Upper lobe of left lung (tissue), 6 donors: ENCODE measurements at places on chromosomes 16 and 17. TPM values are rescaled to one million over a fixed set of nuclear protein-coding genes. Genes with fewer than 3 reads are reported as not detected.

VASN gene
- 32.2 TPM for total RNA-seq

RASD1 gene
- total RNA-seq = 29.3 TPM

- DNase-seq = no peak
Measured at GRCh38 chr17:75371339-75371738, 34.1 kb downstream of the GRB2 start.

DNA sequence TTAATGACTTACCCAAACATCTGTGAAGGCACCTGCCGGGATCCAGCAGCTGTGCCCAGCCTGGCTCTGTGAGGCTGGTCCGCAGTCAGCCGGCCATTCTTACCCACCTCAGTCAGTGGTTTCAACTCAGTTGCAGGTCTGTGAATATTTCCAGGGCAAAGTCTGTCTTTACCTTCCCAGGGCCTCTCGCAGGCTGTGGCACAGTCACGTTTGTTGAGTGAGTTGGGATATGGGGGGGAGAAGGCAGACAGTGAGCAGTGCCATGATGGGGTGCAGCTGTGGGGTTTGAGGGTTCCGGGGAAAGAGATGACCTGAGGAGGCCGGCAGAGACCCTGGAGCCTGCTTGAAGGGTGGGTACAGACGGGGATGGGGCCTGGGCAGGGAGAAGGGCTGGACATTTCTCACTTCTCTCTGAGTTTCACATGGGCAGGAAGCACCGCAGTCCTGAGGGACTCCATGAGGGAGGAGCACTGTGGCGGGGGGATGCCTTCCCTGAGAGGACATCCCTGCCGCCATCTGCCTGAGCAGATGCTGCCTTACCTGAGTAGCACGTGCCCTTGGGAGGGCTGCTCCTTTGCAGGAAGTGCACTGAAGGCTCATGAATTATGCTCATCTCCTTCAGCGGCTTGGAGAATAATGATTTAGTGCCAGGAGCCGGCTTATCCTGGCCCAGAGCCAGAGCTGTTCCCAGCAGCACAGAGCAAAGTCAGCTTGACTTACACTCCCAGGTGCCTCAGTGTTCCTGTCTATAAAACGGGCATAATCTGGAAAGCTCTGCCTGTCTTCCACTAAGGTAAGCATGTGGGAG is 48.1 kb downstream of the KSR1 start:
- DNase-seq = no peak

ABCC12 gene
- not detected for total RNA-seq

DNA sequence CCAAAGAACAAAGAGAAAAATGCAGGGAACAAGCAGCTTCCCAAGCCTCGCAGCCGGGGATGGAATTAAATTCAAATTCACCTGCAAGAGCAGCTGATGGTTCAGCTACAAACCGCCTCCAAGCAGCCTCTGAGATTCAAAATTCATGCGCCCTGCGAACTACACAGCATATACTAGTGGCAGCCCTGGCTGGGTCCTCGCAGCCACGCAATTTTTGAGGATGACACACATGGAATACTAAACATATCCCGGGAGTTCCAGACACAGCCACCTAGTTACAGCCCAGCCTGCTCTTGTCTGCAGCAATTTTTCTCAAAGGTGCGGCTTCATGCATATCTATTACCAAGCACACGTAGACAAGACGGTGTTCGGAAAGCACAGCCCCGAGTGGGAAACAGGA is 35.9 kb upstream of the KIFC3 start:
- no peak for DNase-seq

- no peak for DNase-seq
Measured at GRCh38 chr16:23771642-23772041, 16.8 kb downstream of the CHP2 start.

RHBDL3 gene
- not detected for total RNA-seq

- no peak for DNase-seq
Measured at GRCh38 chr17:53949473-53950090, 126.9 kb downstream of the KIF2B start.

GRCh38 chr17:75720656-75721462 is at the start of gene ITGB4:
Gene ITGB4, plus strand, starts transcription at chr17:75721459. Its CDS starts 3,245 bp downstream, at chr17:75724704.
- DNase-seq = peak; percentile 94

DNA sequence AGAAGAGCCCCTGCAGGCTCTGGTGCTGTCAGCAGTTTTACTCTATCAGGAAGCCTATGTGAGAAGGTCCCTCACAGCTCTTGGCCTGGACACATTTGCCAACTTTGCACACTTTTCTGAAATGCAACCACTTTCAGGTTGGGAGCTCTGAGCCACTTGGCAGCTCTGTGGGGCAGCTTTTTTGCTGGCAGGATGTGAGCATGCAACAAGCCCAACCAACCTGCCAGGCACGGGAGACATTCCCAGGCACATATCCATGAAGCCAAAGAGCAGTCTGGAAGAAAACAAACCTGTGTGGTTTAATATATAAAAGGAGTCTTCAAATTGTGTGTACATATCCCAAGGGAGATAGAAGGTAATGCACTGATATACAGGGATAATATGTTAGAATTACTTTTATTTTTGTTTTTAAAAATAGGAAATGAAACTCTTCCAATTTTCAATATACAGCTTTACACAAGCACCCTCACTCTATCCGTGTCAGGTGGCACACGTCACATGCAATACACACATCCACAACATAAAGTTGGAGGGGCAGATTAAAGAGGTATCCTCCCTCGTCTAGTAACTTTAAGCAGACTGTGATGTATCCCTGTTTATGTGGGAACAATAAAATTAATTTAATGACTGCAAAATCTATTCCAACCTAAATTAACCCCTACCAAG is 57.4 kb upstream of the COX10 start:
- DNase-seq = no peak

ESRP2 gene
- 69.0 TPM for total RNA-seq

SLFN13 gene
- 16.8 TPM for total RNA-seq

DNA sequence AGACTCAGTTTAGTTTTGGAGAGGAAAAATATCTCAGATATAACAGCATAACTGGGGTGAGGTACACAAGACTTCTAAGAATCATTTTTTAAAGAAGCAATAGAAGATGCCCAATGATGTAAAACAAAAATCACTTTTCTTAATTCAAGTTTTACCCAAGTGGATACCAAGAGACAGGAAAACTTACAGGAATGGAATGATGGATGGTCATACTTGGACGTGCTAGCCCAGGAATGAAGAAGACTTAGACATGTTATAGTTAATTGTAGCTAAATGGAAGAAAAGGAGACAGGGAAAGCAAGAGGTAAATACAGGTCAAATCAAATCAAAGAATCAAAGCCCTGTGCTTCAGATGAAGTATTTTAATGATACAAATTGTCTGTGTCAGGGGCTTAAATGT is 312.7 kb upstream of the KCNJ16 start:
- no peak for DNase-seq

CLEC18A gene
- 2.3 TPM for total RNA-seq

DNA sequence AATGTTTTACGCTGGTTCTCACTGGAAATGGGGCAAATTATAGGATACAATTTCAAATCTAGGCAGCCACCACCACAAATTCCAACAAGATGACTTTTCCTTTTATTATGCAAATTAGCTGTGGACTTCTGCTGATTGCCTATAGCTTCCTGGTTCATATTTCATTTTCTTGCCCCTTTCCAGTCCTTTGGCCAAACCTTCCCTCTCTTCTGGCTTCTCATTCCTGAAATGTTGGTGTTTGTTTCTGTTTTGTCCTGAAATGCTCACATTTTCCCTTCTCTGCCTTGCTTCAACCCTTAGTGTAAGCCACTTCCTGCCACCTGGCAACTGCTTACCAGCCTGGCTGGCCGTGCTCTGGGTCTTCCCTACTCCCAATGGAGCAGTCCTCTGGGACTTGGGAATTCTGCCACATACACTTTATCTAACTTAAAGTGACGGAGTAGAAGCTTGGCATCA is 14.0 kb downstream of the PRSS54 start:
- no peak for DNase-seq

DNA sequence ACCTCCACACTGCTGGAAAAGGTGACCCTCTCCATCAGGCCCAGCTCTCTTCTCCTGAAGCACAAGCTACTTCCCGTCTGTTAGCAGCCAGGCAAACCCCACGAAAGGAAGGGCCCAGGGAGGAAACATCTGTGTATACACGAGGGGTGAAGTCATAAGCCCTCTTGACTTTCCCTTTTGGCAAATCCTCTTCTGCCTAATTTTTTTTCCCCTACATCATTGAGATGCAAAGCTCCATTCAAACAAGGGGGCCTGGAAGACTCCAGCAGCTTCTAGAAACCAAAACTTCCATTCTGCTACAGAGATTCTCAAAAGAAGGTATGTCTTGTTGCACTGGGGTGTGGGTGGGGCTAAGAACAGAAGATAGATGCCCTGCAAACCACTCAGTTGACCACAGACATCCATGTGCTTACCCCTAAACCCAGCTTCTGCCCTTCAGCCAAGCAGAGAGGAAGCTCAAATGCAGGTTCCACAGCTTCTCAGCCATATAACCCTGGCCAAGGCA is 145.6 kb upstream of the RCVRN start:
- no peak for DNase-seq

DNA sequence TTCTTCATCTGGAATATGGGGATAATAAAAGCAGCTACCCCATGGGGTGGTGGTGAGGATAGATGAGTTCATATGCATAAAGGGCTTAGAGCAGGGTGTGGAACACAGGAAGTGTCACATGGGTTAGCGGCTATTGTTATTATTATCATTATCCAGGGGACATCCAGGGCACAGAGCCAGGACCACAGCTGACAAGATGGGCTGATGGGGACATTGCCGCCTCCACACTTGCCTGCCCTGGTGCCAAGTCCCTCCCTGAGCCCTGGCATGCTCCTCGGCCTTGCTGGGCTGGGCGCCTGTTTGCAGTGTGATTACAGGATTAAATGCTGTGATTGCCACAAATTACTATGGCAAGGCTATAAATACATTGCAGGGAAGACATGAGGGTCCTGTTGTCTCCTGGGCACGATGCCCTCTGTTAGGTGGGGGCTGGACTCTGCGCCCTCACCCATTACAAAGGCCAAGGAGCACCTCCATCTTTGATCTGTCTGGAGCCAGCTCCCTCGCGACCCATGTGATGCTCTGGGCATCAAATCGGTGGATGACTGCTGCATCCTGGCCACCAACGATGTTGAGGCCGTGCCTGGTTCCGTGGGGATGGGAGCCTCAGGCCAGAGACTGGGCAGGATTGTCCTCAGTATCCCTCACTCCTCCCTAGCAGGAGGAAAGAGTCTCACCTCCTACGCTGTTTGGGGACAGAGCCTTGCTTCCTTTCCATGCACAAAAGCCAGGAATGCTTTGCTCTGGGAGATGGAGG is 43.2 kb downstream of the PIMREG start:
- DNase-seq = peak; percentile 28

- DNase-seq = peak; percentile 98
Measured at GRCh38 chr17:18182978-18183333, 672 bp upstream of the ALKBH5 start.

DNA sequence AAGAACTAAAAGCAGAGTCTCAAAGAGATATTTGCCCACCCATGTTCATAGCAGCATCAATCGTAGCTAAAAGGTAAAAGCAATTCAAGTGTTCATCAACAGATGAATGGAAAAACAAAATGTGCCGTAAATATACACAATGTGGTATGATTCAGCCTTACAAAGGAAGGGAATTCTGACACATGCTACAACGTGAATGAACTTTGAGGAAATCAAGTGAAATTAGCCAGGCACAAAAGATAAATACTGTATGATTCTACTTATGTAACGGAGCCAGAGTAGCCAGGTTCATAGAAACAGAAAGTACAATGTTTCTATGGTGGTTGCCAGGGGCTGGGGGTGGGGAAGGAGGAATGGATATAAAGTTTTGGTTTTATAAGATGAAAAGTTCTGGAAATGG is 57.8 kb upstream of the IL34 start:
- no peak for DNase-seq

- no peak for DNase-seq
Measured at GRCh38 chr16:80280557-80280956, 260.2 kb upstream of the DYNLRB2 start.

ARHGAP23 gene
- total RNA-seq = 74.4 TPM

DNA sequence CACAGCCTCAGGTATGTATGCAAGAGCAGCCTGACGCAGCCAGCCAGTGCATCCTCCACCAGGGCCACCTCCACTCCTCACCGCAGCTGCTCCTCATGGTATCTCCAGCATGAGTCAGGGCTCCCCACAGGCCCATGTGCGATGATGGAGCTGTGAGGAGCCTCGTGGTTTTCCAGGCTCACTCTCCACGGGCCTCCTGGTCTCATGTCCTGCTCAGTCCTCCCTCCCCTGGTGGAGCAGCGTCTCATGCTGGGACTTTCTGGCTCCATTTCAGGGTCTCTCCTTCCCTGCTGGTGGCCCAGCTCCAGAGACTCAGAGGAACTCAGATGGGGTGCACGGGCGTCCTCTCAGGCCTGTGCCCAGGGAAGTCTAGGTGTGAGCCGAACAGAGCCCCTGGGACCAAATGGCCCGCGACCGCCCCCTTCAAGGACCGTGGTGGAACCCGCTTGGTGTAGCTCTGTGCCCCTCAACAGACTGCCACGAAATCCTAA is 70.4 kb downstream of the METRNL start:
- peak; percentile 62 for DNase-seq

GRCh38 chr16:85659805-85660511 is 28.8 kb downstream of the GINS2 start:
- peak; percentile 90 for DNase-seq

DNA sequence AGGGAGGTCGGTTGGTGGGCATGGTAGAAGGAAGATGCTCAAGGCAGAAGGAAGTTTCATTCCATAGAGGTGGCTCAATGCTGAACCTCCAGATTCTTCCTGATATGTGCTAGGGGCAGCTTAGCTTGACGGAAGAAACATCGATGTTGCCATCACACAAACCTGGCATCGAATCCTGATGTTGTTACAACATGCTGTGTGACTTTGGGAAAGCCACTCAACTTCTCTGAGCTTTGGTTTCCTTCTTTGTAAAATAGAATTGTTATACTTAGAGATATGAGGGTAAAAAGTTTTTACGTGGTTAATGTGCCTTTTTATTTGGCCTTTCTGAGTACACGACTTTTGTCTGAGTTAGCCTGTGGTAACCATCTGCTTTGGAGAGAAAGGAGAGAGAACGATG is 287.9 kb downstream of the SHISA9 start:
- no peak for DNase-seq

DNA sequence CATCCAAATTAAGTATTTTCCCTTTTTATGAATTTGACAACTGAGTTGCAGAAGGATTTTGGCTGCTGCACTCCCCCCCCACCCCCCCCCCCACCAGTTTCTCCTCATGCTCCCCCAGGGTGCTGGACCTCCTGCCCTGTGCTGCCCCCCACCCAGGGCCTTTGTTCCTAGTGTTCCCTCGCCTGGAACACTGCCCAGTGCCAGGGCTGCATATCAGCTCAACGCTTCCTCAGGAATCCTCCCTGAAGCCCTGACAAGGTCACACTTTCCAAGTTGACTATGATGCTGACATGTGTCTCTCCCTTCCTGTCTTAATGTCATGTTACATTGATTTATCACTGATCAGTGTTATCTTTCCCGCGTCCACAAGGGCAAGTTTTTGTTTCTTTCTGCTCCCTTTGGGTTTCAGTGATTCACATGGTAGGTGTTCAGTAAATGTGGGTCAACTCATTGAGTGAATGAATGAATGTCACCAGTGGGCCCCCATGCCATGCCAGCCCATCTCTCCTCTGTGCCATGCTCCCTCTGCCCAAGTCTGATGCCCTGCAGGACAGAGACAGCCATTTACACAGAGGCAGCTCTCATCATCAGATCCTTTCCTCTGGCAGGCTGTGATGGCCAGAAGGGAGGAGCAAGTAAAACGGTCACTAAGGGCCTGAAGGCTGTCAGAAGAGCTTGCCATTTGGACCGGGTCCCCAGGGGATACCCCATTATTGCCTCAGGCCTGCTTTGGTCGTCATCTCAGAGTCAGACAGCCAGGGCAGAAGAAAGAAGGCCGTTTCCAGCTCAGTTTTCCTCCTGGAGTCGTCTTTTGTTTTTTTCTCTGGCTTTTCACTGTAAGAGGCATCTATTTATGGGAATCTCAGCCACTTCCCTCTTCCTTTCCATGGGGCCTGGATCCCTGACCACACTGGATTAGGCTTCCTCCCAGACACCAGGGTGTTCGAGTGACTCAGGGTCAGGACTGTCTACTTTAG is 386.2 kb downstream of the SNX29 start:
- no peak for DNase-seq
